ENCODE measurements at places on chromosomes 5 and 9.

- DNase-seq: no peak
Measured at GRCh38 chr5:31021181-31021624, 172.3 kb upstream of the CDH6 start.

- no peak for DNase-seq
Measured at GRCh38 chr9:109239240-109239639, 72.2 kb upstream of the FRRS1L start.

GRCh38 chr5:140345919-140346347 is 470 bp downstream of the HBEGF start:
- no peak for DNase-seq

GRCh38 chr5:103452666-103453065 is 109.9 kb downstream of the NUDT12 start:
- DNase-seq: no peak

- DNase-seq: no peak
Measured at GRCh38 chr5:26295541-26295940, 742.8 kb downstream of the CDH9 start.

GRCh38 chr5:22577006-22577405 is 276.1 kb downstream of the CDH12 start:
- no peak for DNase-seq

- DNase-seq: no peak
Measured at GRCh38 chr9:17800418-17800817, 221.6 kb downstream of the SH3GL2 start.

GRCh38 chr9:134597957-134598883 is 43.4 kb upstream of the COL5A1 start:
- DNase-seq: no peak

- DNase-seq: no peak
Measured at GRCh38 chr9:91817493-91818224, 132.4 kb downstream of the ROR2 start.

DNA sequence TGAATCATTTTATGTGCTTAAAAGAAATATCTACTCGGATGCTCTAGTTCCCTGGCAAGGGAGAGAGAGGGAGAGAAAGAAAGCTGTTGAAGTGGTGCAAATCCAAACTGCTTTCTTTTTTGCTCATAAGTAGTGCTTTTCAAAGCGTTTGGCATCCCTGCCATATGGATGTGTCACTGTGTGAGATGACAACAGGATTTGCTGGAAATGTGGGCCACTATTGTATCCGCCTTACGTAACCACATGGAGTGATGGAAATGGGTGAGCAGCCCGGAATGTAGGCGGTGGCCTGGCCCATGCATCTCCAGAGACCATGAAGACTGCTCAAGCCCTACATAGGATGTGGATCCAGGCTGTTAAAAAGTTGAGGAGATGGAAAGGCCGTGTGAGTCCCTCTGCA is 30.8 kb downstream of the TJP2 start:
- no peak for DNase-seq

- no peak for DNase-seq
Measured at GRCh38 chr5:45532826-45533624, 163.2 kb downstream of the HCN1 start.

- no peak for DNase-seq
Measured at GRCh38 chr5:10030219-10030831, 219.4 kb downstream of the ATPSCKMT start.

DNA sequence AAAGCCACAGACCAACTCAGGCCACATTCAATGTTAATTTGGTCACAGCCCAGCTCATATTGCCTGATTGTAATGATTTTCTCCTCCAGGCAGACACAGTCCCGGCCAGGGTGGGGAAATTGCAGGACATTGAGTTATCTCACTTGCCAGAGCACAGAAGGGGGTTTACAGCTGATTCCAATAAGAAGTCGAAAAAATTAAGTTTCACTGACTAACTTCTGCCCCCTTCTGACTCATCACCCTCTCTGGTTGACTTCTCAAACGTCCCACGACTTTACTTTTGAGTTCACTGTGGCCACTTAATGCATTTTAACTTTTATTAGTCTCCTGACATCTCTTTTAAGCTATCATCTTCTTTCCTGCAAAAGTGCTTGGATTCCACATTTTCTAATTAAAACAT is 321.4 kb upstream of the WWC1 start:
- peak; percentile 73 for DNase-seq
